ENCODE measurements at places on chromosomes 2 and 18.

DNA sequence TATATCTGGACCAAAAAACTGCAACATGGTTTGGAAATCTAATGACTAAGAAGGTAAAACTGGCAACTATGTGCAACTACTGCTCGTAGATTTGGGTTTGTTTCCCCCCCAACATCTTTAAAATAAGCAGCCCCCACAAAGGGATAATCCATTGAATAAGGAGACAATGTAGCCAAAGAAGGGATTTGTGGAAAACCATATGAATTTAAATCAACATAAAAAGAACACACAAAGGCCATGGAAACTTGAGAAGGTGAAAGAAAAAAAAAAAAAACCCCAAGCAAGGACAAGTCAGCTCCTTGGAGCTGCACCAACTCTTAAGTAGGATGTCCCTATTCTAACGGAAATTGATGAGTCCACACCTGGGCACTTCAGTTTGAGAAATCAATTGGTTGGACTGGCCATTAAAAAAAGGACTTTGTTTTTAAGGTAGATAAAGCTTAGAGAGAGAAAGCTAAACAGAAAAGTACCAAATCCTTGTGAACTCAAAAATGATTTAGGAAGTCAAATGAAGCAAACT, 53.7 kb upstream of the ST8SIA5 start:
- DNase-seq: no peak

DNA sequence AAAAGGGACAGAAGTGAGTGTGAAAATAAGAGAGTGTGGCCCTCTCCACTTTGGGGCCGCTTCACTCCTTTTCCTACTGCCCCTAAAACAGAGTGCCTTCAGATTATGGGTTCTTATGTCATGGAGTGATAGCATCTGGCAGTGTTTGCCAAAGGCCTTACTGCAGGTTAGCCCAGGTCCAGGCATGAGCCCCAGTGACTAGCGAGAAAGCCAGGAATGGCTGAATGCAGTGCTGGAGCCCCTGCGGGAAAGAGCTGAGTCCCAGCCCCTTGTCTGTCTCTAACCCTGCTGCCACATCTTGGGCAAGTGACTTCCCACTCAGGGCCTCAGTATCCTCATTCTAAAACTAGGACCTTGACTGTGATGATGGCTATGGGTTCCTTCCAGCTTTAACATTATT, 6.0 kb downstream of the IGFBP5 start:
- DNase-seq: no peak

GRCh38 chr2:117918608-117919007, 95.3 kb downstream of the CCDC93 start:
- no peak for DNase-seq

GRCh38 chr18:22709288-22710060, 223.7 kb upstream of the RBBP8 start:
- no peak for DNase-seq

- DNase-seq: no peak
These were observed 35.4 kb upstream of the DARS1 start for GRCh38 chr2:136020831-136021230.

DNA sequence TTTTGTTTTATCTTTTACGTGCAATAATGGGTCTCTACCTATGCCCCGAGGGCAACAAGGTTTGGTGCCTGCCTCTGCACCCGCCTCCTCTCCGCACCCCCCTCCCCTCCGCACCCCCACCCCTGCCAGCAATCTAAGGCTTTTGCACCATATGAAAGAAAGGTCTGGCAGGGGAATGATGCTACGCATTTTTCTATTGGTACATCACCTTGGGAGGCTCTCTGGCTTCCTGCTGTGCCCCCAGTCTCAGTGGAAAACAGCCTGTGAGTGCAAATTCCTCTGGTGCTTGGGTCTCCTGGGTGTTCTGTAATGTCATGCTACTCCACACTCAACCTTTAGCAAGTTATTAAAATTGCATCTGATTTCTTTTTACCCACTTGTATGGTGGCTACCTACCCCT, 161.3 kb upstream of the SMAD7 start:
- no peak for DNase-seq

GRCh38 chr2:47060652-47061170, 94.4 kb downstream of the STPG4 start:
- no peak for DNase-seq

GRCh38 chr2:171545086-171545485, 22.8 kb downstream of the CYBRD1 start:
- DNase-seq: no peak

- no peak for DNase-seq
These were observed 58.7 kb downstream of the L3MBTL4 start for GRCh38 chr18:6355789-6356589.

- no peak for DNase-seq
These were observed 168.2 kb downstream of the ZEB2 start for GRCh38 chr2:144351687-144352086.

DNA sequence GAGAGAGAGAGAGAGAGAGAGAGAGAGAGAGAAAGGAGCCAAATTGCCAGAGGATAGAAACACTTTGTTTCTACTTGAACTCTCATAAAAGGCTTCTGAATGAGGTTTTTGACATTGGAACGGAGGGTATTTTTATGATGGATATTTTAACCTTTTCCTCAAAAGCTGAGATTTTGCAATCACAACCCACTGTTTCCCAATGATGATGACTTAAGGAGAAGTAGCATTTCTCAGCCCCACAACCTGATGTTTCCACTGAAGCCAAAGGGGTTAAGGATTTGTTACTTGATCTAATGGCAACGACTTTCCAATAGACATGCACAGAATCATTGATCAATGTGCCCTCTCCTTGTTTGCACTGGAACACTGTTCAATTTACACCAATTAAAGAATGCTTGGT, 67.1 kb upstream of the POU3F3 start:
- no peak for DNase-seq

GRCh38 chr2:18153741-18154140, 275.3 kb downstream of the KCNS3 start:
- DNase-seq: no peak

GRCh38 chr18:8520266-8520665, 89.0 kb upstream of the RAB12 start:
- DNase-seq: no peak

DNA sequence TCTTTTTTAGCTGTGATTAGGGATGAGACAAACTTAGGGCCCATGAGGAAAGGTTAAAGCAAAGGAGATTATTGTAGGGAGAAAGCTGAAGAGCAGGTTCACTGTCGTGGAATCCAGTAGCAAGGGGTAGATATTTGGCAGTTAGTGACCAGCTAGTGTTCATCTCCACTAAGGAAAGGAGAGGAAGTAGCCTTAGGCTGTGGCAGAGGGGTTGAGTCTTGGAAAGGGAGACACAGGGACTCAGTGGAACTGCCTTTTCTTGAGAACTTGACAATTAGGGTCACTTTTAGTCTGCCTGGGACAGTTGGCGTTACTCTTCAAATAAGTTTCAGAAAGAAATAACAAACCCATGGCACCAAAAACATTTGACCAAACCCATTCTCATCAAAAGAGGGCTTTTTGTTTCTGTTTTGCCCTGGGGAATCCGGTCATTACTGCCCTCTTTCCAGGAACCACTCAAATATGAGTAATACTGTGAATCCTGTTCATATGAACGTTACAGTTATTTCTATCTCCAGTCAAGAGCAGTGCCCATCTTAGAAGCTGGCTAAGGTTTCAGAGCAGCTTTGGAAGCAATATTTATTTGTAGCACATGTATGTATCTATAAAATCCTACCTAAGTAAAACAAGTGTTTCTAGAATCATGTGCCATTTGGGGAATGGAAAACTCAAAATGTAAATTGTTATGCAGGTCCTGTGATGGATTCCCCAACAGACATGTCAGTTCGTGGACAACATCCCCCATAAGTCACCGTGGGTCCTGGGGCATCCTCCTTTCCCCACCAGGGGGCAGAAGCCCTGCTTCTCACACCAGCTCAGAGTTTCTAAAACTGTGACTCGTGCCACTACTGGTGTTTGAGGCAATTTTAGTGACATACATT, 77.3 kb upstream of the PHLPP1 start:
- peak; percentile 40 for DNase-seq

GRCh38 chr2:95006588-95006987, 18.9 kb upstream of the MAL start:
- DNase-seq: no peak

GRCh38 chr2:25650256-25650655, 23.1 kb downstream of the DTNB start:
- no peak for DNase-seq

GRCh38 chr2:113105047-113105785, 22.2 kb upstream of the IL1RN start:
- DNase-seq: no peak

- DNase-seq: no peak
These were observed 192.2 kb downstream of the PLCL1 start for GRCh38 chr2:197996583-197996982.

DNA sequence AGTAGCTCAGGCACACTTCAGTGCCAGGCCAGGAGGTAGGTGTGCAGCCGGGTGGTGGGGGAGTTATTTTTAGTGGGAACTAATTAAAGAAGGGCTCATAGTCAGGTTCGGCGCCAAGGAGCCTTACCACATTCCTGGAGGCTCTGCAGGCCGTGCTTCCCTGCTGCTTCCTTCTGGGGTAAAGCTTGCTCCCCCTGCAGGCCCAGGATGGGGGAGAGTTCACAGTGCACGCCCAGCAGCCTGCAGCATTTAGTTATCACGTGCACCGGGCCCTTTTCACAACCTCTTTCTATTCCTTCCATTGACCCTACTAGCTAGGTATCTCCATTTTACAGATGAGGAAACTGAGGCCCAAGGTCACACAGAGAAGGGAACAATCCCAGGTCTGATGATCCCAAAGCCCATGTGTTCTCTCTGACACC, 2.5 kb downstream of the KCNF1 start:
- DNase-seq: no peak

- DNase-seq: no peak
These were observed 10.6 kb upstream of the CIB4 start for GRCh38 chr2:26651799-26652198.

DNA sequence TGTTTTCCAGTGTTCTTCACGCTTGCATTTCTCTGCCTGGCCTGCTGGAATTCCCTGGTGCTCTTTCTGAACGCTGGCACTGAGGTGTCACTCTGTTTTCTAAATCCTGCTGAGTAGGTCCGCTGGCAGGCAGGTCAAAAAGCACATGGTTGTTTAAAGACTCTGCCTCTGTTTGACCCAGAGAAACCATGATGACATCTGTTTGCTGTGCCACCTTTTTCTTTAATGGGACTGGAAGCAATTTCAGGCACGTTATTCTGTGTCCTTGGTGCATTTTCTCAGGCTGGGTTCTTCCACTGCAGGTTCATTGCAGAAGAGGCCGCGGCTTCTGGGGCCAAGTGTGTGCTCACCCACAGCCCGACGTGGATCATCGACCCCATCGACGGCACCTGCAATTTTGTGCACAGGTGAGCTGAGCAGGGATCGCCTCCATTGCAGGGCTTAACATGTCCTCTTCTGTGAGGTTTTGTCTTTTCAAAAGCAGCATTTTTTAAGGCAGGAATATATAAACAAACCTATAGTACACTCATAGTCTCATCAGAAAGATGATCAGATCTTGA, 28.4 kb downstream of the IMPA2 start:
- DNase-seq: no peak

GRCh38 chr2:179377296-179377695, 112.7 kb upstream of the SESTD1 start:
- DNase-seq: no peak

- no peak for DNase-seq
These were observed 337.9 kb upstream of the PKDCC start for GRCh38 chr2:41709702-41710599.

GRCh38 chr2:142881619-142882018, 4.2 kb downstream of the KYNU start:
- no peak for DNase-seq

DNA sequence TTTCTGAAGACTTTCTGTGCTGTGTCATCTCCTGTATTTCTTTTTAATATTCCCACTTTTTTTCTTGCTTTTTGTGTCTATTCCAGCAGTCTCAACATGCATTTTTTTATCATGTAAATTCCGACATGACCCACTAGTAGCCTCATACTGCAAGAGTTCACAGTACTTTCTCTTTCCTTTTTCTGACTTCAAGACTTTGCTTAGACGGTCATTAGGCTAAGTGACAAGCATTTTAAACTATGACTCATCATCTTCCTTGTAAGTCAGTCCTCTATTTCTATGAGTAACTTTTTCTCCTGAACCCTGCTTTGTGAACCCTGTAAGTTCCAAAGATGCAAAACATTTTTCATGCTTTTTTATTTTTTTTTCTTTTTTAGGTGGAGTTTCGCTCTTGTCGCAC, 381.2 kb downstream of the TXNL1 start:
- peak; percentile 4 for DNase-seq

DNA sequence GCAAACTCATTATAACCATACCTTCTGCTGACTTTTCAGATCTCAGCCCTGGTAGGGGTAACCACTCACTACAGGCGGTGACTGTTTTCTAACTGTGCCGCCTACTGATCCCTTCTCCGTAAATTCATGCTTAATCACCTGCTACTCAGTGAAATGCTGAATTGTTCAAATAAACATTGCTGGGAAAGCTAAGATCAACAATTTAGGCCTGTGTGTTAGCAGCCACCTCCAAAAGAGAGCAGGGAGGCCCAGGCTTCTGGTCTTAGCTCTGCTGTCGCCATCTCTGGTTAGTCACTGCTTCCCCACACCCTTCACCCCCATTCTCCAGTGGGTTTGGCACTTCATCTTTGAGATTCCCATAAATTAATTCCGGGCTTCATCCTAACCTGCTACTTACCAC, 21.8 kb upstream of the NT5C1B start:
- no peak for DNase-seq

DNA sequence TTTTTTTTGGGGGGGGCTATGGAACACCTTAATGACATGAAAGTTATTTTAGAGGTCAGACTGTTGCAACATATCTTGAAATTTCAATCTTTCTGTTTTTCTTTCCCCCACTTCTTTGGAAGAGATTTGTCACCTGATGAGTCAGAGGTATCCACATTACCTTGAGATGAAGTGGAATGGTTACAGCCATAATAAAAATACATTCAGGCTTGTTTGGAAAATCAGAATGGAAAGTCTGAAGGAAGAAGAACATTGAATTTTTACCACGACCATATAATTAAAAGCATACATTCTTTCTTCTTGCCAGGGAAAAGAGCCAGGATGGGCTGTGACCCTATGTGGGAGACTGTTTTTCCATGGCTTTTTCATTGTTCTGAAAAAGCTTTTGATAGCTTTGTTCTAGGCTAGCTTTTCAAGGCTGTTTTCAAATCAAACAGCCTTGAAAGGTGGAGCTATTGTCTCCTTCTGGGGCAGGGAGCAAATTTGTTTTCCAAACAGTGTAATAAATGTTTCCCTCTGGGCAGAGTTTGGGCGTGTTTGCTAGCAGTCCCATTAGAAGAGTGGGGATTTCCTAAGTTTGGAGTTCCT, 2.3 kb upstream of the GTF3C3 start:
- no peak for DNase-seq

DNA sequence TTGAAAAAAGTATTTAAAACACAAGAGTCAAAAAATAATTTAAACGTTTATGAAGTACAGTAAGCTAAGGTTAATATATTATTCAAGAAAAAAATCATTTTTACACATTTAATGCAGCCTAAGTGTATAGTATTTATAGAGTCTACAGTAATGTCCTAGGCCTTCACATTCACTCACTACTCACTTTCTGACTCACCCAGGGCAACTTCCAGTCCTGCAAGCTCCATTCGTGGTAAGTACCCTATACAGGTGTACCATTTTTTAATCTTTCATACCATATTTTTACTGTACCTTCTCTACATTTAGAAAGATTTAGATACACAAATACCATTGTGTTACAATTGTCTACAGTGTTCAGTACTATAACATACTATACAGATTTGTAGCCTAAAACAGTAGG, 20.9 kb upstream of the RPRD1A start:
- DNase-seq: no peak

- no peak for DNase-seq
These were observed 634 bp upstream of the DIS3L2 start for GRCh38 chr2:231960810-231961348.

All from GM18507 (cell line).